ENCODE measurements at places on chromosomes 12 and 14.

- DNase-seq = no peak
These were observed 168.1 kb downstream of the SLC38A4 start for GRCh38 chr12:46657453-46658411.

- DNase-seq = no peak
These were observed 7.4 kb downstream of the PRIMA1 start for GRCh38 chr14:93780813-93781400.

GRCh38 chr12:12097891-12098690 lies 27.4 kb downstream of the BCL2L14 start:
- no peak for DNase-seq

- DNase-seq = no peak
These were observed 13.4 kb downstream of the CSRNP2 start for GRCh38 chr12:51070004-51070403.

- no peak for DNase-seq
These were observed 64.2 kb downstream of the MBIP start for GRCh38 chr14:36256126-36256801.

DNA sequence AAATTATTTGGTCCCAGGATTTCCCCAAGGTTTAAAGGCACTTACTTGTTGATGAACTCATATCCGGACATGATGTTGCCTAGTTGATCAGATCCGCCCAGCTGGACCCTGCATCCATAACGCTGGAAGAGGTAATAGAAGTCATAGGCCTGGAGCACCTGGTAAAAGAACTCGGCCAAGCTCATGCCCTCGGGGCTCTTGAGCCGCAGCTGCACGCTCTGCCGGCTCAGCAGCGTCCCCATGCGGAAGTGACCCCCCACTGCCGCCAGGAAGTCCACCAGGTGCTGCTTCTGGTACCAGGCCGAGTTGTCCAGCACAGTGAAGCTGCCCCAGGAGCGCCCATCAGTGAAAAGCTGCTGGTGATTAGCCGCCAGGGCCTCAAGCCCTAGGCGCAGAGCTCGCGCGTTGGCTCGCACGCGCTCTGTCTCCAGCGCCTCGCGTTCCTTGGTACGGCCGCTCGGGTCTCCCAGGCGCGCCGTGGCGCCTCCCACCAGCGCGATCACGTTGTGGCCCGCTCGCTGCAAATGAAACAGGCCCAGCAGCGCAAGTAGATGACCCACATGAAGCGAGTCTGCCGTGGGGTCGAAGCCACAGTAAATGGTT lies 545 bp downstream of the YARS2 start:
- peak; percentile 18 for DNase-seq

DNA sequence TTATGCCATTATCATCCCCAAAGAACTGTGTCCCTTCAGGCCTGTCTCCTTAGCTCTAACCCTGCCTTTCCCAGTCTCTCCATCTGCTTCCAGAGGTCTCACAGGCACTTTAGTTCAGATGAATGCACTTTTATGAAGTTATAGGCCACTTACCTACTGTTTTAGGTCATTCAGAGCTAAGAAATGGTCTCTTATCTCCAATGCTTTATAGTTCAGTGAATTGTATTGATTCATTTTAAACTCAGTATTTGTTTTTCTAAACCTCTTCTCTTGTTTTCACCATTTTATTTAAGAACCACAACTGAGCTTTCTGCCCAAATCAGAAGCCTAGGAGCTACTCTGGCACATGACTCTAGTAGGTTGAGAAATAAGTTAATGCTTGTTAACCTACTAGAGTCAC lies 197.5 kb upstream of the ATP2B1 start:
- DNase-seq = no peak

DNA sequence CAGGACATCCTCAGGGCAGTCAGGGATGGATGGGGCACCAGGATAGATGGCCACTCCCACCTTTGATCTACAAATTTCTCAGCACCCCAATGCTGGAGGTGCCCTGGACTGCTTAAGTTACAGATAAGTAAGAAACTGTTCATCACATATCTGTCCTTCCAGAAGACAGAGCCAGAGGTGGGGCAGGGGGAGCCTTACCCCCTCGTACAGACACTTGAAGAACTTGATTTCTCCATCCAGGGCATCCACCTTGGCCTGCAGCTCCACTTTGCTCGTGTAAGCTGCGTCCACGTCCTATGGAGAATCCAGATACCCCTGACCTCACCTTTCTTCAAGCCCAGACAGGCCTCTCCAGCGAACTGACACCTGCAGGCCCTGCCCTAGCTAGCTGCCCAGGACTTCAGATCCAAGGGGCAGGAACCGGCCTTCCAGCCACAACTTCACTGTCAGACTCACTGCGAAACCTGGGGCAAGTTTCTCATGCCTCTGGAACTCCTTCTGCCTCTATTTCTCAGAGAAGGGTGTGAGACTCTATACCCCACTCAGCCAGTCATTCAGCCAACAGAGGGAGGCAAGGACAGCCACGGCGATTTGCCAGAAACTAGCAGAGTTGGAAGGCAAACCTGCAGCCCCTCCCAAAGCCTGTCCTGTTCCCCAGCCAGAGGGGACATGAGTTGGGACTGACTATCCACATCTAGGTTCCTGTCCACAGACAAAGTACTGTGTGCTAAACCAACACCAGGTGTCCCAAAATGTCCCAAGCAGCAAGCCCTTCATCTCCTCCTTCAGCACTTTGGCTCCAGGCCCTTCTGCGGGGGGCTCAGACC lies 3.8 kb downstream of the KRT73 start:
- no peak for DNase-seq

GRCh38 chr14:65042296-65042695 lies 55.6 kb downstream of the FNTB start:
- no peak for DNase-seq

DNA sequence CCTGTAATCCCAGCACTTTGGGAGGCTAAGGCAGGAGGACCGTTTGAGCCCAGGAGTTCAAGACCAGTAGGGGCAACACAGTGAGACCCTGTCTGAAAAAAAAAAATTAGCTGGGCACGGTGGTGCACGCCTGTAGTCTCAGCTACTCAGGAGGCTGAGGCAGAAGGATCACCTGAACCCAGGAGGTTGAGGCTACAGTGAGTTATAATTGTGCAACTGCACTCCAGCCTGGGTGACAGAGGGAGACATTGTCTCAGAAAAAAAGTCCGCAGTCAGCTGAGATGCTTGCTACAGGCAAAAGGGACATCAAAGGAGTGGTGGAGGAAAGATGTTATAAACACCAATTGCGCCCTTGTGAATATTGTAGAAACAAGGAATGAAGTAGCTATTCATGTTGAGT lies 77.8 kb downstream of the NDUFA12 start:
- DNase-seq = no peak

DNA sequence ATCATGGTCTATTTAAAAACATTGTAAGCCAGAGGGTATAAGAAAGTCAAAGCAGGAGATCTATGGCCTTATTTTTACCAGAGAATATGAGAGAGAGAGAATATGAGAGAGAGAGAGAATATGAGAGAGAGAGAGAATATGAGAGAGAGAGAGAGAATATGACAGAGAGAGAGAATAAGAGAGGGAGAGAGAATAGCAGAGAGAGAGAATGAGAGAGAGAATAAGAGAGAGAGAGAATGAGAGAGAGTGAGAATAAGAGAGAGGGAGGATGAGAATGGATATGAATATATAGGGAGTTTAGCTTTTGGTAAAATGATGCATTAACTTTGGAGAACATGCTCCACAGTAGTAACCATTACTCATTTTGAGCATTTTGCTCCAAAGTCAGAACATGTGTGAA lies 48.0 kb upstream of the ALG10B start:
- DNase-seq = no peak

- DNase-seq = no peak
These were observed 629 bp downstream of the RAD51AP1 start for GRCh38 chr12:4539167-4539870.

GRCh38 chr12:114342656-114343055 lies 63.3 kb downstream of the TBX5 start:
- DNase-seq = no peak

GRCh38 chr14:96486705-96487104 lies 15.5 kb upstream of the PAPOLA start:
- DNase-seq = no peak

DNA sequence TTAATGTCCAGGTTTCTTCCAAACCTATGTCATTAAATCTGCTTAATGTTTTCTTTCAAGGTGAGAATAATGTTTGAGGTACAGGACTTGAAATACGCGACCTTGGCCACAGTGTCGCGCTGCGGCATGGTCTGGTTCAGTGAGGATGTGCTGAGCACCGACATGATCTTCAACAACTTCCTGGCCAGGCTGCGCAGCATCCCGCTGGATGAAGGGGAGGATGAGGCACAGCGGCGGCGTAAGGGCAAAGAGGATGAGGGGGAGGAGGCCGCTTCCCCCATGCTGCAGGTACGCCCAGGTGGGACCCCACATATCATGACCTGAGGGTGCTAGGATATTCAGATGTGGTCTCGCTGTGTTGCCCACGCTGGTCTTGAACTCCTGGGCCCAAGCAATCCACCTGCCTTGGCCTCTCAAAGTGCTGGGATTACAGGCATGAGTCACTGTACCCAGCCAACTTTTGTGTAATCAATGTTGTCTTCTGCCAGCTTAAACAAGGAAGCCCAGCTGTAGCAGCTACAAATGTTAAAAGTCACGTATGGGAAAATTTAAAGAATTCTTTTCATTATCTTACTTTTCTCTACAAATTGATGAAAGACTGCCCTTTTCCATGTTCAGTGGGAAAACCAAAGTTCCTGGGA lies 50.8 kb downstream of the DYNC1H1 start:
- no peak for DNase-seq

DNA sequence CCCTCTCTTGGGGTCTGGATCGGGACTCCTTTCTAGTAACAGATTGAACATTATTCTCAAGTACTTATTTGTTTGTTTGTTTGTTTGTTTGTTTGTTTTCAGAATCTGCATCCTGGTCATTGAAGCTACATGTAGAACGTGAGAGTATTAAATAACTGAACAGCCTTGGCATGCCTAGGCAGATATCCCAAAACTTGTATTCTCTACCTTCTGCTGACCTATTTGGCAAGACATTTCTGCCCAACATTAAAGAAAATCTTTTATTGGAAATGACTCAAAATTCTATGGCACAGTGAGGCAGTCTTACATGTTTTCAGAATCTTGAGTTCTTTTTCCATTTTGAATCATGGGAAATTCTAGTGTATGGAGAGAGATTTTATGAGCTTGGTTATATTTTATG lies 165.1 kb upstream of the CNOT2 start:
- no peak for DNase-seq

GRCh38 chr12:28814246-28814645 lies 334.8 kb upstream of the FAR2 start:
- no peak for DNase-seq

DNA sequence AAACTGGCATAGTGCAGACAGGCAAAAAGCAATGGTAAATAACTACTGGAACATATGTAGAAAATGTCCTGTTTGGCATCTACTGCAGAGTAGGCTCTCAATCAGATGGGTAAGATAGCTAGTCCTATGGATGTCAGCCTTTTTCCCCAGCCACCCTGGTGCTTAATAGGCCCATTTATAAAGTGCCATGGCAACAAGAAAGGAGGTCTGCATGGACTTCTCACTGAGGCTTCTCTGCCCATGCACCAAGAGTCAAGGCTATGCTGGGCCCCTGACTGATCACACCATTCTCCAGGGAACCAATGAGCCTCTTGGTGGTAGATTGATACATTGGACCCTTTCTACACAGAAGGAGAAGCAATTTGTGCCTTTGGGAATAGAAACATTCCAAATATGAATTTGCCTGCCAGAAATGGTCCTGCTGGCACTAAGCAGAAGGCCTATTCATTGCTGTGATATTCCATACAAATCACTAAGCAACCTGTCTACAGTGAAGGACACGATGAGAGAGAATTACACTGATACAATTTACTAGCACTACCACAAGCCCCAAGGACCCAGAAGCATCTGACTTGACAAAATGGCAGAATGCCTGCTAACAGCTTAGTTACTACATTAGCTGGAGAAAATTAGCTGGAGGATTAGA lies 43.8 kb downstream of the RESF1 start:
- DNase-seq = no peak

DNA sequence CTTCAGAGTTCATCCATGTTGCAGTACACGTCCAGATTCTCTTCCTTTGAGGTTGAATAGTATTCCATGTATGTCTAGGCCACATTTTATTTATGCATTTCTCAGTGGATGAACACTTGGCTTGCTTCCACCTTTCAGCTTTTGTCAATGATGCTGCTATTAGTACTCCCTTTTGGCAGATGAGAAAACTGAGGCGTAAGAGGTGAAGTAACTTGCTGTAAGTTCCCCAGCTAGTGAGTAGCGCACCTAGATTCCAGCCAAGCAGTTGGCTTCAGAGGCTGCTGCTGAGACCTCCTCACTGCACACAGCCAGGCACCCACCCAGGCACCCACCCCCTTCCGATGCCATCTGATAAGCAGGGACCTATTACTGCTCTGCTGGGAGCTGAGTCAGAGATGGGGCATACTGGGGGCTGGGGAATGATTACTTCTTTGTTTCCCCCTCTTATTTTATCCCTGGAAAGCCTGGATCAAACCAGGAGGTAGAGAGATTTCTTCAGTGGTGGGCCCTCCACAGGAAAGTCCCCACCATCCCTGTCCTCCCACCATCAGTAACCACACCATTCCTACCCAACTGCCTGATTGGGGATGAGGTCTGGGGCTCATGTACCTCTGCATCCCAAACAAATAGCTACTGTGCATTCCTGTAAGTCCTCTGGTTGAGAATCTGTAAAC lies 234.6 kb downstream of the PCNX1 start:
- no peak for DNase-seq

GRCh38 chr12:32181498-32182175 lies 75.0 kb downstream of the BICD1 start:
- no peak for DNase-seq

DNA sequence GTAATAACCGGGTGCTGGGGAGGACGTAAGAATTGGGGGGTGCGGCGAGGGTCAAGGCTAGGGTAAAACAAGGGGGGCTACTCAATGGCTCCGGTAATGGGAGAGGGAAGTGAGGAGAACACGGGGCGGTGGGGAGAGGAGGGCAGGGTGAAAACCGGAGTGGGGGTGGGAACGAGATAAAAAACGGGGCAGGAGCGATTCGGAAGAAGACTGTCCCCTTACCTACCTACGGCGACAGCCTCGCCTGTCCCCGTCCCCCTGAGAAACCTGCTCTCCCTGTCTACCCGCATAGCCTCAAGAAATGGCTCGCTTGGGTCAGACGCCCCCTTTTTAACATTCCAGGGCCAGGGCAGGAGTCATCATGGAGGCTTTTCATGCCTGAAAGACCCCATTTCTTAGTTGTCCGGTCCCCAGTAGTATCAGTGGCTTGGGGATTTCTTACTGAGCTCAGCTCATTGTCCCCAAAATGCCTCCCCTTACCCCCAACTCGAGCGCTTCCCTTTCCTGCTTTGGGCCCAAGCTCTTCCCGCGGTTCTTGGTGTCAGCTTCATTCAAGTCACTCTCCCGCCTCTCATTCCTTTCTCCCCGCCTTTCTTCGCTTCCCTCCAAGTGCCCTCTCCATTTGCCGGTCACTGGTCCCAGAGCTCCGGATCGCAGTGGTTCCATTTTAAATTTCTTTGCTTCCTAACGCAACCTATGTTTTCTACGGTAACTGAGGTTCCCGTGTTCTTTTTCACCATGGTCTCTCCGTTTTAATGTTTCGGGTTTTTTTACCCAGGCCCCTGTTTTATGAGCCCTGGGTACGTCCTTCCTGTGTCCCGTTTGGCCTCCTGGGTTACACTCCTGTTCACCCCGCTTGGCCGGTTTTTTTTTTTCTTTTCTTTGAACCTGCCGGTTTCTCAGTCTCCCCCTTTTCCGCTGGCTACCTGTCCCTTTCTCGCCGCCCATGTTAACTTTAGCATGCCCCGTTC lies 1.2 kb upstream of the WSB2 start:
- DNase-seq = no peak

GRCh38 chr14:92960706-92961566 lies 38.0 kb downstream of the CHGA start:
- no peak for DNase-seq

GRCh38 chr12:42666671-42667243 lies 77.2 kb upstream of the PRICKLE1 start:
- DNase-seq = no peak

GRCh38 chr12:19485240-19485639 lies 45.9 kb downstream of the AEBP2 start:
- no peak for DNase-seq
